ENCODE measurements at places on chromosomes 6 and 20.

DNA sequence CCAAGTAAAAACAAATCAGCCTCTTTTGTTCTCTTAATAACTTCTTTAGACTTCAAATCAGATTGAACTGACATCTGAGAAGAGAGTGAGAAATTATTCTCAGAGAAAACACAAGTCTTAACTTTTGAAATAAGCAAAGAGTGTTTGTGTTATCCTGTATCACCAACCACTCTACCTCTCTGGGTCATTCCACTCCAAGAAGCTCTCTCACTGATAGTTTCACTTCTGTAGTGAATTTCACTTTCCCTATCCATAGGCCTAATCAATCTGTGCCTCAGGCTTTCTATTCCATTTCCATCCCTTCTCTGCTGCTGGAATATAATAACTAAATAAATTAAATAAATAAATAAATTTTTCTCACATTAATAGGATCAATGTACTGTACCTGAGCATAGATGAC lies 235.0 kb downstream of the HTR1B start:
- DNase-seq = no peak

- no peak for DNase-seq
Observed at GRCh38 chr20:41701588-41702348, 83.6 kb upstream of the CHD6 start.

GRCh38 chr6:10073341-10073740 lies 341.5 kb downstream of the TFAP2A start:
- no peak for DNase-seq

- DNase-seq = no peak
Observed at GRCh38 chr6:11810854-11811643, 32.4 kb upstream of the ADTRP start.

DNA sequence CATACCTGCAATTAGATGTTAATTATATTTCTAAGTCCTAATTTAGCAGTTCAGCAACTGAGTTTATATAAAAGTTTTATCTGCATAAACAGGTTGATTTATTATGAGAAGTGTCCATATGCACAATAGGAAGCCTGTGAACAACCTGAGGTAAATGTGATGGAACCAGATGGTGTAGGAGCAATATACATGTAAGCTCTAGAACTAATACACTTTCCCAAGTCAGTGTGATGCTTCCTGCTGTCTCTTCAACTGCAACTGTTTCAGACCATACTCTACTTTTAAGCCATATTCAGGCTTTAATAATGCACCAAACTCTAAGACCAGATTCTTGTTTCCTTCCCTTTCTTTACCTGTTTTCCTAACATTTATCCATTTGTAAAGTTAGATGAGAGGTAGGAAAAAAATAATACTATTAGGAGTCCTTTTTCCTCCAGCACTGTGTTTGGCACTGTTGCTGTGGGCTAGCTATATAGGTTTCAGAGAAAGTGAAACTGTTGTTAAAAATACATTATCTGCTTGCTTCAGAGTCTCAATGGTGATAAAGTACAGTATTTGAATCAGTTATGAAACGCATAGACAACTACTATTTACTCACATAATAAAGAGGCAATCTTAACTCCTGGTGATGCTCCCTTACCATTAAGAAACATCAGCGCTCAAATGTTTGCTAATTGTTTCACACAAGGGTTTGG lies 1009.3 kb downstream of the GRIK2 start:
- no peak for DNase-seq

DNA sequence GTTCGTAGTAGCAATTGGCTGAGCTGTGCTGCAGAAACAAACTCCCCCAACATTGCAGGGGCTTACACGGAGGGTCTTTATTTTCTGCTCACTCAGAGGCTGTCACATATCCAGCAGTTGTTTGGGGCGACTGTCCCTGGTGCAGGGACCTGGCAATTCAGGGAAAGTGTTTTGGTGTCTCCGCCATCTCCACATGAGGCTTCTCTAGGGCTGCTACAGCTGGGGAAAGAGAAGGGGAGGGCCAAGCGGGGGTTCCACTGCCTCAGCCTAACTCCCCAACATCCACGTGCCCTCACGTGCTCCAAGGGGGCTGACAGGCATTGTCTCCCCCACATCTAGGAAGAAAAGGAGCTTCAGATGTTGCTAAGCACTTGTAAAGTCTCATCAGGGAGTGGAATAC lies 61.3 kb upstream of the NXT1 start:
- no peak for DNase-seq

DNA sequence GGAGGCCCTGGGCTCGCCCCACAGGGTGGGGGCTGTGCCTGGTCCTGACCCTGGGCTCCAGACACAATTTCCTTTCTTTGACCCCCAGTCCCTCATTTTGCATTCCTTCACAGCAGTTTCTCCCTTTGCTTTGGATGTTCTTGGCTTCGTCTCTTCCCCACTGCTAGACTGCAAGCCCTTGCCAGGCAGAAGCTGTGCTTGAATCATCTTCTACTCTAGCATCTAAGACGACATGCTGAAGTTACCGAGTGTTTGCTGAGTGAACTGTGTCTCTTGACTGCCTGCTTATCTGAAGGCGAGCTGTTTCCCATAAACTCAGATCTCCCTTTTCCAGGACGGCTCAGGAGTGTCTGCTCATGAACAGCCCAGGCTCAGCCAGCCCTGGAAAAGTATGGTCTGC lies 14.3 kb upstream of the SYNDIG1 start:
- no peak for DNase-seq

GRCh38 chr6:144321839-144322591 lies 36.9 kb downstream of the UTRN start:
- DNase-seq = no peak

- DNase-seq = no peak
Observed at GRCh38 chr20:62732842-62733525, 24.3 kb downstream of the NTSR1 start.

DNA sequence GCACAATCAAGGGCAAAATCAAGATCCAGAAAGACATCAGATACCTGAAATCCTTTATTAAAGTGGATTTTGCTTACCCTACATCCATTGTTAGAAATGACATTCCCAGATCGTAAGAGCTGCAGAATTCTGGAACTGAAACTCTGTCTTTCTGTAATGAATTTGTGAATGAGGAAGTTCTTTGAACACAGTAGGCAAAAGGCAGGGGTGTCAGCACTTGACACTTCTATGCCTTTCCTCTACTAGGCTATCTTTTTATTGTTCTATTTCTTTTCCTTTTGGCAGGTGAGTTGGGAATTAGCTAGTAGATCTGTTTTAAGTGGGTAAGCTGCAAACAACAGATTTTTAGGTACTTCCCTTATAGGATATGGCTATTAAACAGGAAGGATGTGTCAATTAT lies 126.3 kb downstream of the CARMIL1 start:
- no peak for DNase-seq

DNA sequence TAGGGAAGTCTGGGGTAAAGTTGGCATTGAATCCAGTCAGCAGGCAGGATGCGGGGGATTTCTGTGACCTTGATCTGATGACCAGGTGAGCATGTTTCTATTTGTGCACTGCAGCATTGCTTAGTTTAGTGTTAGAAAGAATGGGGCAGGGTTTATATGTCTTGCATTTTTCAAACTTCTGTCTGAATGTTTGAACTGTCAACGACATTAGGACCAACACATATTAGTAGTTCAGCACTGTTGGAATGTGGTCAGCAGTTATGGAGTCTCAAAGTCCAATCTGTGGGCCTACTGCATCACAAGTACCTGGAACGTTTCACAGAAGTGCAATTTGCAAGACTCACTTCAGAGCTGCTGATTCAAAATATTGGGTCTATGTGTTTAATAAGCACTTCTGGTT lies 276.6 kb upstream of the BMP2 start:
- DNase-seq = no peak

GRCh38 chr6:128848212-128848935 lies 34.6 kb upstream of the LAMA2 start:
- DNase-seq = no peak

DNA sequence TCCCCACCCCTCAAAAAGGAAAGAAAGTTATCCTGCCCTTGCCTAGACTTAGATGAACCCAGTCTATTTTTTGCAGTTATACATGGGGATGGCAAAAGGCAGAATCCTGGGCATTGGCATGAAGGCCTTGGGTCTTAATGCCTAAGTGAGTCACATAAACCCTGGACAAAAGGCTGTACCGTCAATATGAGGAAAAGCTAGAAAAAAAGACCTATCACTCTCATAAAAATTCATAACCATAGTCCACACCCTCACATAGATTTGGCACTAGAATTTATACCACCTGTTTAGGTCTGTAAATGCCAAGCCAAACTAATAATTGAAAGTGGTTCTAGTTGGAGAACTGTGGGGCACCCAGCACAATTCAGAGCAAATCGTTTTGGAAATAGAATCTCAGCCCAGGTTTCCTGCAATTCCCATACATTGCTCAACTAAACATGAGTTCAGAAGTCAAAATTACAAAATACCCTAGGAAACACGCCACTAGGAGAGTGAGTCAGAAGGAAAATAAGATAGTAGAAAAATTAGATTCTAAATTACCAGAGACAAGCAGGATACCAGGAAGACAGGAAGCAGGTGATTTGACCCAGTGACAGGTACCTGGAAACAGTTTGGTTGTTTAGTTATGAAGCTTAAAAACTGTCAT lies 70.4 kb upstream of the FUCA2 start:
- DNase-seq = no peak

GRCh38 chr20:62155428-62156253 lies 12.1 kb downstream of the SS18L1 start:
- DNase-seq = no peak

DNA sequence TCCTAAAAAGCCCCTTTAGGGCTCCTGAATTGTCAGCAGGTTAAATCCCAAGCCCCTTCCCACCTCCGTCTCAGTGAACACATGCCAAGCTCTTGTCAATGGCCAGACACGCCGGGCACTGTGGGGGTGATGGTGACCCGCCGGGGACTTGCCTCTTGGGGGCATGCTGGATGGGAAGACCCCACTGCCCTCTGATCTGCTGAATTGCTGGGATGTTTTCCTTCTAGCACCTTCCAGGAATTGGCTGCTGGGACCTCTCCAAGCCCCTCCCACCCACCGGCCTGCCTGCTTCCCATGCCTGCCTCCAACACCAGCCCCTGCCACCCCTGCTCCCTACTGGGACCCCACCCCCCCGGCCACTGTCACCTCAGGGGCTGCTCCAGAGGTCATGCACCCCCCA lies 345.9 kb downstream of the CDH4 start:
- no peak for DNase-seq

DNA sequence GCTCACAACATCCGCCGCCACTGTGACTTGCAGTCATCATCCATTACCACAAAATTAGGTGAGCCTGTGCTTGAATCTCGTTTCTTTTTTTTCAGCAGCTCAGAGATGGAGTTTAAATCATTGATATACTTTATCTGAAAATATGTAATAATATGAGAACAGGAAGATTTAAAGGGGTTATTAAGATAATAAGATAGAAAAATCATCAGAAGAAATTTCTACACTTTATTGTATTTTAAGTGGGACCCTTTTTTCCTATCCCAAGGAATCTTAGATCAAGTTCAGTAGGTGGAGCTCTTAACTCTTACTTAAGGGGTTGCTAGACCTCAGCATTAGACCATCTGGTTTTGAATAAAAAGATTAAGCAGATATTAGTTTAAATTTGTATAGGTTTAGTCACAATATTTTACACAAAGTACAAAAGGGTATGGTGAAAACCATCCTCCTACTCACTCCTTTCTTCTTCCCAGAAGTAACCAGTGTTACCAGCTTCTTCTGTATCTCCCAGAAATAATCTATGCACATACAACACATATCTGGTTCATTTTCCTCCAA lies 9.4 kb upstream of the NCOA7 start:
- DNase-seq = peak; percentile 68

GRCh38 chr20:36214684-36215256 lies 21.5 kb upstream of the AAR2 start:
- peak; percentile 7 for DNase-seq

DNA sequence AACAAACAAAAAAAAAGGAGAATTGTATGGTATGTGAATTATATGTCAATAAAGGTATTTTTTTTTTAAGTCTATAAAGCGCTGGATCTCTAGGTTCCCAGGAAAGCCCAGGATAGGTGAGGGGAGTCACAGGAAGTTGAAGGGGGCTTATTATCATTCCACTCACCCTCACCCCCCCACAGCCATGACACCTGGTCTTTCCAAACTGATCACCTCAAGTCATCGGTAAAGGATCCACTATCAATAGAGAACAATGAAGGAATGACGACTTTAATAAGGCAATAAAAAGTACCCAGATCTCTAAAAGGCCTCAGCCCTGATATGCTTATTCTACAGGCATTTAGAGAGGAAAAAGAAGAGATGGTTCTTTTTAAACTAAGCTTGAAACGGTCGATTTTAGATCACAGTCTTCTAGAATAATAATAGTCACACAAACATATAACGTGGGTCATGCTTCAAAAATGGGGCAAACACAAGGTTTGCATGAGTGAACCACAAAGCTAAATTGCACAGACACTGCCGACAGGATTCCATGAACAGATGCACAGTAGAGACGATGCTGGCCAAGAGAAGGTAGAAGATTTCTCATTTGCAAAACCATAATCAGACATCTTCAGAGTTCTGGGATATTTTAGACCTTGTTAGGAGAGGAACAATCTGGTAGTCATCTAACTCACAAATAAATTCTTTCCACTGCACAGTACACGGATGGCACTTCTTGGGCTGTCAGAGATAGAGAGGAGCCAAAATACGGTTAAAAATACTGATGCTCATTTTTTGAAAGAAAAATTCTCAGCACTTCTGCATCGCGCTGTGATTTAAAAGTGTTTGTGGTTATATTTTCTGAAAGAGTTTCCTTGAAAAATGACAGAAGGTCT lies 21.0 kb downstream of the ZMYND8 start:
- DNase-seq = no peak

DNA sequence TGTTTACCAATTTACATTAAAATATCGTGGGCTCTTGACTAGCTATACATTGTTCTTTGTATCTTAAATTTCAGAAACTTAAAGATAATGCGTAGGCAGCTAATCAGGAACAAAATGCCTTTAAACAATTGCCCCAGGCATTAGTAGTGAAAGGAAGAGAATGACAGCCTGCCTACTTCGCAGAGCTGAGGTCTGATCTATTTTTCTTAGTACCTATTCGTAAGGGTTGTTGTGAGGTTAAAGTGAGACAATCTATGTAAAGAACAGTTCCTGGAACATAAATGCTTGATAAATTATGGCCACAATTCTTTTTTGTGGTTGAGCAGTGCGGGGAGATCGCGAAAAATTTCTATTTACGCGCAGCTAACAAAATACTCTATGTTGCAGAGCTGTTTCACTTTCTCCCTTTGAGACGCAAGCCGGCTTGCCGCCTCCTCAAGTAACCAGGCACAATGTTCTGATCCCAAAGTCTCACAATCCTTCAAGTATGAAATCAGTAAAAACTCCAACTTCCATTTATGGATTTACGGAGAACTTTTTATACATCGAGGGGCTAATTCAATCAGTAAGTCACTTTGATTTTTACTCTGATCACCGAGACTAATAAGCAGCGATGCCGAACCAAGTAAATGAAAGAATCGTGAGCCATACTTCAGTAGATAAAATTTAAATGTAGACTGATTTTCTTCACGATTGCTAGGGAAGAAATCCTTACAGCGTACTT lies 878 bp upstream of the PNRC1 start:
- peak; percentile 42 for DNase-seq

Data from activated CD4-positive, alpha-beta T cell treated with anti-CD3 and anti-CD28 coated beads, Interleukin-2, amount 50 U/mL, for 48 hours (primary cell).